T-cell (primary cell): ENCODE measurements at places on chromosomes 2 and 18.

GRCh38 chr2:221521233-221521845 lies 50.8 kb downstream of the EPHA4 start:
- no peak for DNase-seq

- DNase-seq = no peak
These were observed 30.1 kb upstream of the GTF2A1L start for GRCh38 chr2:48587560-48587959.

DNA sequence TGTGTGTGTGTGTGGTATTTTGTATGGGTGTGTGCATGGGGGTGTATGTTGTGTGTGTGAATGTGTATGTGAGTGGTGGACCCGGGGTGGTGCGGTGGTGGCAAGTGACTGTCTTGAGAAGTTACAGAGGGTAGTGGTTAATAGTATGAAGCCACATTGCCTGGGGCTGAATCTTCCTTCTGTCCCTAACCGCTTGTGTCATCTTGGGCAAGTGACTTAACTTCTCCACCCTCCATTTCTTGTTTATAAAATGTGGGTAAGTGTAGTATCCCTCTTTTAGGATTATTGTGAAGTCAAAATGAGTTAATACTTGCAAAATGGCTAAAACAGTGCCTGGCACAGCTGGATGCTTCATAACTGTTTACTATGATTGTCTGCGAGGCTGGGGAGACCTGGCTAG lies 63.5 kb downstream of the MYCN start:
- DNase-seq = no peak

GRCh38 chr2:155583674-155584195 lies 748.8 kb downstream of the NR4A2 start:
- no peak for DNase-seq

- DNase-seq = no peak
These were observed 40.7 kb upstream of the PCBP1 start for GRCh38 chr2:70046534-70046933.

GRCh38 chr2:135916207-135916606 lies 40.0 kb upstream of the MCM6 start:
- DNase-seq = no peak

- DNase-seq = no peak
These were observed 13.7 kb upstream of the TRAF3IP1 start for GRCh38 chr2:238306672-238306998.

DNA sequence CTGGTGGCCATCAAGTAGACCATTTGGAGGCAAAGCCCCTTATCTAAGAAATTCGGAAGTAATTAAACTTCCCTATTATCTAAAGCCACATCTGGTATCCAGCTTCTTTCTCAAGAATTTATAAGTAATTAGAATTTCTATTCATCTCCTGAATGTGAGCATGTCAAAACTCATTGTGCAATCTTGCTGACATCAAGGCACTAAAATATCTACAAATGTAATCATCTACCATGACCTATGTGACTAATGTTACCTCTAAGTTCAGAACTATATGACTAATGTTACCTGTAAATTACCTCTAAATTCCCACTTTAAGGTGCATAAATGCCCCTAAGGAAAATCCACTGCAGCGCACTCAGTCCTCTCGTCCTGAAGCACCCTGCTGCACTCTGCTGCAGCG lies 773.0 kb downstream of the CPS1 start:
- no peak for DNase-seq

DNA sequence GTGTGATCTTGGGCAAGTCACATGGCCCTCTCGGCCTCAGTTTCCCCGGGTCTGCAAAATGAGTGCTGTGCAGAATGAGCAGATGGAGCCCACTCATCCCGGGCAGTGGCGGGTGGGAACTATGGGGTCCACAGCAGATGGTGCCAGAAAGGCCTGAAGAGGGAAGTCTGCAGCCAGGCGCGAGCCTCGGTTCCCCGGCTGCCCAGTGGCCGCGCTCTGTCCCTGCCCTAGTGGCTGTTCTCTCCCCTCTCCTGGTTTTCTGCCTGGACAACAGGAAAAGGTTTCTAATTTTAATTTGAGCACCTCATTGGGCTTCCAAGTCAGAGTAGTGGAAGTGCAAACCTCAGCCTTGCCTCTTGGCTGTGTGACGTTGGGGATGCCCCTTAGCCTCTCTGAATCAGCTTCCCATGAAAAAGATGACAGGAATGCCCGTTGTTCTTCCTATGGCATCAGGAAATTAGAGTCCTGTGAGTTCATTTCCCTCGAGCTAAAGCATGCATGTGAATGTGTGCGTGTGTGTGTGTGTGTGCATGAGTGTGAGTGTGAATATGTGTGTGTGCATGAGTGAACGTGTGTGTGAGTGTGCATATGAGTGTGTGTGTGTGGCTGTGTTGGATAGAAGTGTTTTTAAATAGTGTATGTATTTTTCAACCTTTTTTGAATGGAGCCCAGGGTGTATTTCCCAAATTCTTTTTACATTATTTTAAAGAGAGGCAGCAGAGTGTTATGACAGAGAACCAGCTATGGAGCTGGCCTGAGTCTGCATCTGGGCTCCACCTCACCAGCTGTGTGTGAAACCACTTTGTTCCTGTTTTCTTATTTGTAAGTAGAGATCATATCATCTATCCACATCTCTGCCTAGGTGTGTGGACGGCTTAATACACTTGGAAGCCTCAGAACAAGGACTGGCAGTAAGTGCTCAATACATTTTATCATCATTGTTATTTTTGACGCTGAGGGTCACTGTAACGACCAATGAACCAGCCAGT lies 41.3 kb downstream of the RRM2 start:
- no peak for DNase-seq

GRCh38 chr2:143933946-143934569 lies 585.9 kb downstream of the ZEB2 start:
- no peak for DNase-seq
